ENCODE measurements at places on chromosomes 1 and 21. TPM values are rescaled to one million over a fixed set of nuclear protein-coding genes. Genes with fewer than 3 reads are reported as not detected.

Gene AMY1B
- not detected for total RNA-seq

Gene ZNF683
- total RNA-seq, result not detected

Gene G0S2
- 3.5 TPM for total RNA-seq

Gene FNBP1L
- 30.0 TPM for total RNA-seq

Gene GUCA2A
- not detected for total RNA-seq

Gene SLC35E2B
- 13.2 TPM for total RNA-seq

Gene SMG5
- total RNA-seq, result 45.5 TPM

Gene FAM72D
- 6.7 TPM for total RNA-seq

Gene ARID1A
- total RNA-seq, result 51.6 TPM

Gene TMEM82
- total RNA-seq, result 0.05 TPM

Gene TMPRSS15
- not detected for total RNA-seq

Gene SSBP3
- total RNA-seq, result 7.2 TPM

Gene AKT3
- total RNA-seq, result 32.3 TPM

Gene KMO
- total RNA-seq, result 1.1 TPM

Gene HAO2
- not detected for total RNA-seq

Gene MYCL
- total RNA-seq, result 1.6 TPM

Gene INSRR
- total RNA-seq, result not detected

Gene LEFTY1
- total RNA-seq, result 0.61 TPM

Gene KCNT2
- 0.07 TPM for total RNA-seq

Gene TEX35
- not detected for total RNA-seq

Gene SOX13
- 20.7 TPM for total RNA-seq

Gene TCHH
- total RNA-seq, result 0.33 TPM

Gene FALEC
- not detected for total RNA-seq

Gene CLDN17
- total RNA-seq, result not detected

Gene HSD11B1
- total RNA-seq, result 0.60 TPM

Gene NBPF6
- total RNA-seq, result not detected

Gene MYBPH
- not detected for total RNA-seq

Gene ATP6V1G3
- not detected for total RNA-seq

Gene ITSN1
- 20.0 TPM for total RNA-seq

Gene PTTG1IP
- 98.8 TPM for total RNA-seq

Gene LAMB3
- 19.4 TPM for total RNA-seq

Gene PITHD1
- 29.0 TPM for total RNA-seq

Gene CELA3A
- total RNA-seq, result not detected

Gene KIAA0319L
- total RNA-seq, result 16.8 TPM

Gene CHIA
- total RNA-seq, result not detected

Gene RRP15
- 26.6 TPM for total RNA-seq

Gene CDC14A
- 3.7 TPM for total RNA-seq

Gene ZSCAN20
- total RNA-seq, result 2.4 TPM

Gene TNFRSF9
- 3.7 TPM for total RNA-seq

Gene HTR6
- total RNA-seq, result 0.19 TPM

Gene VSIG8
- total RNA-seq, result not detected

Gene LCE2B
- not detected for total RNA-seq

Gene MROH7
- not detected for total RNA-seq

Gene PGLYRP3
- not detected for total RNA-seq

Gene HCRTR1
- total RNA-seq, result not detected

Gene FCRL2
- not detected for total RNA-seq

Gene TGFB2
- 11.2 TPM for total RNA-seq

Gene WLS
- 15.0 TPM for total RNA-seq
